ENCODE measurements at places on chromosomes 3 and 15.
A peak's percentile ranks its signal among the peaks of the same experiment; 100 is the strongest.

GRCh38 chr3:134651347-134652041, 672 bp upstream of the KY start:
- no peak for DNase-seq

DNA sequence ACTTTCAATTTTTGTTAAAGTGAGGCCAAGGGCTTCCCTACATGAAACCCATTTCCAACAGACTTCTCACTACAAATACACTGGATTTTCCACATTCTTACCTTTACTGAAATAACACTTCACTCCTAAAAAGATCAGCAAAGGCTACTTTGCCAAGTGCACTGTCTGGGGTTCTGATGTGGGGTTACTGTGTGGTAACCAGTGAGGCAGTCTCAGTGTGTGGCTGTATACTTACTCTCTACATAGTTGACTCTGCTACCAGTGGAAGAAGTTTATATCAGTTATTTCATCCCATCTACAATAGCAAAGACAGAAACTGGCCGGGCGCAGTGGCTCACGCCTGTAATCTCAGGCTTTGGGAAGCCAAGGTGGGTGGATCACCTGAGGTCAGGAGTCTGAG, 5.6 kb downstream of the WDR82 start:
- DNase-seq = no peak

DNA sequence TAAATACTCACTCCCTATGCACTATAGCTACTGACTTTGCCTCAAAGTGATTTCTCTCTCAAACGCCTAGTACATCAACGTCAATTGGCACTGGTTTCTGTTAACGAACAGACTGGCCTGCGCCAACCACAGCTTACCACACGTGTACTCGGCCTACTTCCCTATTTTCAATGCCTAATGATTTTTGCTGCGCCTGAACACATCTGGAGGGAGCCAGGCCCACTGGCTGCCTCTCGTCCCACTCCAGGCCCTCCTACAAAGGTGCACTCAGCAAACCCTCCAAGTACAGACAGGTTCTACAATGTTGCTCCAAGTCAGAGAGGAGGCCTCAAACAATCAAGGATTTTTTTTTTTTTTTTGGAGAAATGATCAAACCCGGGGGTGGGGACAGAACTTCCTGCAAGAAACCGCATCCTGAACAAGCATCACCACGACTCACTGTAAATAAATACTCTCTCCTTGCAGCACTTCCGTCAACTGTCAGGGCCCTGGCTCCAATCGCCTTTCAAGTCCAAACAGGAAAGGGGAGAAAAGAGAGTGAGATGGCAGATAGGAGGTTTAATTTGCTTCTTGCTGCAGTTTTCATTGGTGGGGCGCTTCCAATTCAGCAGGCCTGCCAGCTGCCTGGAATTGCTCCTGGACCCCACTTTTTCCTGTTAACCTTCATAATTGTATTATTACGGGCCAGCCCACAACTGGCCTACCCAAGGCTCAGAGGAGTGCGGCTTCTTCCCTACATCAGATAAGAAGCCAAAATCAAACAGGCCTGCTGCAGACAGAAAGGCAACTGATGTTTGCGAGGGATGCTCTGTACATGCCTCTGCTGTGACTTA, 139.3 kb downstream of the FOXP1 start:
- peak; percentile 67 for DNase-seq

DNA sequence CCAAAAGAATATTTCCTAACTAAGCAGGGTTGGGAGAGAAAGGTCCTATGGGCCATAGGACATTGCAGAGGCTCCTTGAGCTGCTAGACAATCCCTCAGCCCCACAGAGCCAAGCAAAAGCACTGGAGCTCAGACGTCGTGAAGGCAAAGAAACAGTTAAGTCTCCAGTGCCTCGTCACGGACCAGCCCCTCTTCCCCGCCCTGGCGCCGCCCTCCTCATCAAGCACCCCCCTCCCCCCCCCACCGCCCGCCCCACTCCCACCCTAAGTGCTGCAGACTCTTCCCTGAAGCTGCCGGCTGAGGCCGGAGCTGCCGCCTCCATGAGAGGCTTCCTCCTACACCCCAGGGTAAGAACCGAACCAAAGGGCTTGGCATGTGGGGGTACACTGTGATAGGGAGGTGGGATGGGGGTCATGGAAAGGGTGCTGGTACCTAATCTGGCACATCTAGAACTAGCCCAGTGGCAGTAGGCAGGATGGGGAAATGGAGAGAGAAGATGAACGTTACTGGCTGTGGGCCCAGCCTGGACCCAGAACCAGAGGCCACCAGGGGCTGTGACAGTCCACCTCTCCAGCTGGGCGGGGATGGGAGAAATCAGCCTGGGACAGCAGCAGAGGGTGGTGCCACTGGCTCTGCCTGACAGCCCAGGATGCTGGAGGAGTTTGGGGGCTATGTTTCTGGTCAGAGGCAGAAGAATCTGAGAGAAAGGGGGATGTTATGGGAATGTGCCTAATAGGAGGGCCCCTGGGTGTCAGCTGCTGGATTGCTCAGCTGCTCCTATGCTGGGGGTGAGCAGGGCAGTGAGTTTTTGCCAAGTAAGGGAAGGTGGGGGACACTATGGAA, at the start of gene MAP1A:
Gene MAP1A (plus strand): TSS at position 255 of the 843 bp plus-strand sequence. CDS start 3,866 bp downstream, outside the sequence.
- no peak for DNase-seq

DNA sequence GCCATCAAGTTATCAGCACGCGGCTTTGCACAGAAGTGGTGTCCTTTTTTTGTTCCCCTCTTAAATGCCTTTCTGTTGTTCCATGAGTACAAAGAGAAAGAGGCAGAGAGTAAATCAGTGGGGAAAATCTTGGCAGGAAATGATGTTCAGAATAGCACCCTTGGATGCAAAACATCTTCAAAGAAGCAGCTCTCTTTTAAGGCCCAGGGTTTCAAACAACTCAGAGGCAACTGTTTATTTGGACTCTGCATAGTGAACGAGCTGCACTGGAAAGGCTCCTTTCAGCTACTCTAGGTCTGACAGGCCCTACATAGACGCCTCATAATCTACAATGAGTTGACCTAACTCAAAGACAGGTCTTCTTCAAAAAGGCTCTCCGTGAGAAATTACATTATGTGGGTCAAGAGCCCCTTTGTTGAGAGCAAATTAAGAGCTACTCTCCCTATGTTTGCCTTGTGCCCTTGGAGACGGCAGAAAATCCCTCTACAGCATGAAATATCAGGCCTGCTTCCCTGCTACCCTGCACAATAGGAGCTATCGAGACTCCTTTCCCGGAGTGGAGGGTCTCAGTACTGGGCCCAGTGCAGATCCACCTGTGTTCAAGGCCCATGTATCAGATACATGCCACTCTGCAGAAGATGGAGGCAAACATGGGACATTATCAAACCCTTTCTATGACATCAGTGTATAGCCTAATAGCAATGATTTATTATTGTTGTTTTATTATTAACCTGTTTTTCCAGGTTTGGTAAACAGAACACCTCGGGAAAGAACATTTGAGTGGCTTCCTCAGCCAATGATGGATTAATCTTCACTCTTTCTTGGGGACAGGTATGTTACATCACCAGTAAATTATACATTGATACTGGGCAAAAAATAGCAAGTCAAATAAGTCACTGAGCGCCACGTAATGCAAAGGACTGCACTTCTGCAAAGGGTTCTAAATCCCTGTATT, 53.1 kb downstream of the HEG1 start:
- DNase-seq = no peak

All from RWPE1 (cell line).